ENCODE measurements at places on chromosomes 16 and 17. TPM values are rescaled to one million over a fixed set of nuclear protein-coding genes. Genes with fewer than 3 reads are reported as not detected.

GRCh38 chr16:86584726-86585721 is 6.7 kb downstream of the FOXL1 start:
- no peak for DNase-seq

GRCh38 chr17:10728331-10728892 is 1.4 kb downstream of the TMEM220 start:
- DNase-seq: no peak

- DNase-seq: no peak
These were observed 36.8 kb upstream of the ZC3H18 start for GRCh38 chr16:88533381-88533917.

GRCh38 chr16:4801962-4802658 is at the start of gene ROGDI:
TSS of gene ROGDI (minus strand) at chr16:4802633. CDS start at chr16:4802571, 62 bp downstream.
- DNase-seq: peak; percentile 86

DNA sequence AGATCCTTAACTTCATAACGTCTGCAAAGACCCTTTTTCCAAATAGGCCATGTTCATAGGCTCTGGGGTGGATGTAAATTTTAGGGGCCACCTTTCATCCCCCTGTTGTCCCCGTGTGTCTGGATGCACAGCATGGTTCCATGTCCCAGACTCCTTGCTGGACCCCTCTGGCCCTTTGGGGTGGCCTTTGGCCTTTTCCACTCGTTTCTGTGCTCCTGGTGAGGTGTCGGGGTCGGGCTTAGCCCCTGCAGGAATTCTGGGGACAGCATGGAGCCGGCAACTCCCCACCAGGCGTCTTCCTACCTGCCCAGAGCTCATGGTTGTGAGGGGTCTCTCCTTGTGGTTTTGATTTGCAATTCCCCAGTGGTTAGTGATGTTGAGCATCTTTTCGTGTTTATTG is 183.5 kb downstream of the SEC14L1 start:
- peak; percentile 29 for DNase-seq

GRCh38 chr17:77322514-77323412 is 182.0 kb downstream of the SEC14L1 start:
- DNase-seq: peak; percentile 30

GRCh38 chr17:42274253-42274542 is 2.0 kb downstream of the STAT5B start:
- DNase-seq: no peak

GRCh38 chr16:67101311-67102082 is 8.2 kb upstream of the PHAF1 start:
- no peak for DNase-seq

GRCh38 chr17:3762922-3763776 is 37.8 kb downstream of the ITGAE start:
- DNase-seq: no peak

DNA sequence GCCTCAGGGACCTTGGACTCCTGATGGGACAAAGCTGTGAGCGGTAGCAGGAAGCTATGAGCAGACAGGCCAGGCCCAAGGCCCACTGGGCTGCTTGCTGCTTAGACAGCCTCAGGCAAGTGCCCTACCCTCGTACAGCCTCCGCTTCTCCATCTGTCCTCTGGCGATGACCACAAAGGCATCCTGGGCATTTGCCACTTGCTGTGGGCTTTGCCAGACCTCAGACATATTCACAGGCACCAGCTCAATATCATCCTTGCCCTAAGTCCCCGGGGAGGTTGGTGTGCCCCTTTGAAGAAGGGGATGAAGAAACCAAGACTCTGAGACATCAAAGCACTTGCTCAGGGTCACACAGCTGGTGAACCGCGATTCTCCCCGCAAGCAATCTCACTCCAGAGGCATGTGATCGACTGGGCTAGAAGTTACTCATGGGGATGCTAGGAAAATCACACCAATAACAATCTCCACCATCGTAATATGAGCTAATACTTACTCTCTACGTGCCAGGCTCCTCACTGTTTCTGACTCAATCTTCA is 21.7 kb downstream of the PPL start:
- DNase-seq: no peak

DNA sequence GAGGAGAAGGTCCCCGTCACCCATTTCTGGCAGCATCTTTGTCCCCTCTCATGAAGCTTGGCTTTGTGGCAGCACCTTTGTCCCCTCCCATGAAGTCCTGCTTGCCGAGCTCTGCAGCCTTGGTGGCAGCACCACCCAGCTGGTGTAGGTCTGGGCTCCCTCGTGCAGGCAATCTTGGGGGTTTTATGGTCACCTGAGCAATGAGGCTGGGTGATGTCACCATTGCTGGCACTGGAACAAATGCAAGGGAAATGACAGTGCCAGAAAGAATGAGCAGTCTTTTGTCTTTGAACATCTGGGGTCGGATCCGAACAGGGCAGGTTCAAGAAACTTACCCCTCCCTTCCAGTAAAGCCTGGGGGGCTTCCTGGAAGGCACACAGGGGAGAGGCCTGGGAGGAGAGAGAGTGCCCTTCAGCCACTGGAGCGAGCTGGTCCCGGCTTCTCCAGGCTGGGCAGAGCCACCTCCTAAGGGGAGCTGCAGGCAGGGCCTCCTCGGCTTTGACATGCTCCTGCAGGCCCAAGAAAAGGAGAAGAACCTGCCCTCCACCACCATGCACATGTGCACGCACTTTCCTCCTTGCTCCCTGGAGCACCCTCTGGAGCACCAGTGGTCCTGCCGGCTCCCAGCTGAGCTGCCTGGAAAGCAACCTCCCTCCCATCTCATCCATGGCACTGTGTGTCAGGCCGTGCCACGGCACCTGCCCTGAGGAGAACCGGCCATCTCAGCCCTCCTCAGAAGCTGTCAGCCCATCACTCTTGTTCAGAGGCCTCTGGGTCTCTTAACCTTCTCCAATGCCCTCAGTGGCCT is 16.0 kb downstream of the BTBD17 start:
- no peak for DNase-seq

GRCh38 chr16:6081320-6081976 is 983.9 kb upstream of the EEF2KMT start:
- DNase-seq: no peak

DNA sequence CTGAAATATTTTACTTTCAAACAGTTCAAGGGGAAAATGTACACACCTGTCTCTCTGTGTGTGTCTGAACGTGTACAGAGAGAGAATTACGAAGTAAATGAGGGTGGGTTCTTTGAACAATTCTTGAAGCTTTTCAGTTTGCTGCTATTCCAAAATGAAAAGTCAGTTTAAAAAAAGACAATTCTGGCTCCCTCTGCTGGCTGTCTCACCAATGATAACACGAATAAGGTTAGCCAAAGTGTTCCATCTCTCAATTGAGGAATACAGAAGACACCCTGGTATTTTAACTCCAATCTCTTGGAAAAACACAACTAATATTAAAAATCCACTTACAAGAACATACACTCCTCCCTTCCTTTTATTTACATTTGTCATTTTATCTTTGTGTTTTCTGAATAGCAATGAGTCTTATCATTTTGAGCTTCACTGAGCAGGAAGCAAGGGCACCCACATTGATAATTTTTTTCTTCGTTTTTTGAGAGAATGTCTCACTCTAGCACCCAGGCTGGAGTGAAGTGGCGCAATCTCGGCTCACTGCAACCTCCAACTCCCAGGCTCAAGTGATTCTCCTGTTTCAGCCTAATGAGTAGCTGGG is 20.5 kb downstream of the EFTUD2 start:
- DNase-seq: no peak

- DNase-seq: no peak
These were observed 40.9 kb upstream of the GSG1L start for GRCh38 chr16:28104404-28104803.

DNA sequence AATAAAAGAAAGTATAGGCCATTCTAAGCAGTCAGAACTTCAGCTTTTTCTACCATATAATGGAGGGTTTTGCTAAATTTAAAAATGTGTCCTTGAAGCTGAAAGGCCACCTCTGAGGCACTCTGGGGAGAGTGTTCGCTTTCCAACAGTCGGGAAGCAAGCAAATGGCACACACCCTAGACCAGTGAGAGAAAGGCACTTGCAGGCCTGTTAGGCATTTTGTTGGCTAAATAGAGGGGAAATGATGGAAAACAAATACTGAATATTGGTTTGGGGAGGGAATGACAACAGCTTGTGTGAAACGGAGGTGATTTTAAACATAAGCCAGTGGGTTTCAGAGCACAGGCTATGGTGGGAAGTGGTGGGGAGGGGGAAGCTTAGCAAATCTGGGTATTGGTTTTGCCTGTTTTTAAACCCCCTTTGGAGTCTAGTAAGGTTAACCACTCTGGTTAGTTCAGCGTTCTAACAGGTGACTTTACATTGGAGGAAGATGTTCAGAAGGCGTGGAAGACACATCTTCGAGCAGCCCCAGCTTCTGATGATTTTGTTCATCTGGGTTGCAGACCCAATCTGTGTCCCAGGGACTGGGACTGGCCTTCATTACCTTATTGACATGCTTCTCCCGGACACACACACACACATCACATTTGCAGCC is 90.5 kb downstream of the PRKCA start:
- no peak for DNase-seq

- peak; percentile 81 for DNase-seq
These were observed 49.8 kb upstream of the BAHCC1 start for GRCh38 chr17:81345228-81346089.

DNA sequence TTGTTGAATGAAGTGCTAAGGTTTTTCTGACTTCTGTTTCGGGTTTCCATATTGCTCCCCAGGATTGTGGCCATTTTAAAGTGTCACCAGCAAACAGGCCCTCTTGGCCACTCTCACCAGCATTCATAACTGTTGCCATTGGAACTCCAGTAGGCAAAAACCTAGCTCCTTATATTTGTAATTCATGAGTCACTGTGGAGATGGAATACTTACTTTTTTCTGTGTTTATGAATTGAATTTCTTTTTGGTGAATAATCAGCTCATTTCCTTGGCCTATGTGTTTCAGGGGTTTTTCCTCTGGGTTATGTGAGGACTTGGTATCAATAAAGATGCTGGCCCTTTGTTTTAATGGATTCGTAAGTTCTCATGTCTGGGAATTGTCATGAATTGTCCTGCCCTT is 255.1 kb downstream of the SNX29 start:
- DNase-seq: no peak

- no peak for DNase-seq
These were observed 168.6 kb downstream of the FTO start for GRCh38 chr16:53872248-53873221.

DNA sequence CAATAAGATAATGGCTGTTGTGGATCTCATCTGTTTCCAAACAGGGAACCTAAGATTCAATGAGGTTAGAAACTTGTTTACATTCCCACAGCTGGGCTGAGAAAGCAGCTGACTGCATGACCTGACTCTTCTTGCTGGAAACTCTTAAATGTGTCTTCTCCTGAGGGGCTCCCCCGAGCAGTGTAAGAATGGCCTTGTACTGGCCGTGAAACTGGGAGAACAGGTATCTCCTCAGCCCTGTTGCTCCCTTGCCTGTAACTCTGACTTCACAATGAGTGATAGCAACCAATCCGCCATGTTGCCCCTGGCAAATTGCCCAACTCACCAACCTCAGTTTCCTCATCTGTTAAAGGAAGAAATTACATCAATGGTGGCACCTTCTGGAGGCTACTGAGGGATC is 59.1 kb upstream of the CCL2 start:
- DNase-seq: no peak

DNA sequence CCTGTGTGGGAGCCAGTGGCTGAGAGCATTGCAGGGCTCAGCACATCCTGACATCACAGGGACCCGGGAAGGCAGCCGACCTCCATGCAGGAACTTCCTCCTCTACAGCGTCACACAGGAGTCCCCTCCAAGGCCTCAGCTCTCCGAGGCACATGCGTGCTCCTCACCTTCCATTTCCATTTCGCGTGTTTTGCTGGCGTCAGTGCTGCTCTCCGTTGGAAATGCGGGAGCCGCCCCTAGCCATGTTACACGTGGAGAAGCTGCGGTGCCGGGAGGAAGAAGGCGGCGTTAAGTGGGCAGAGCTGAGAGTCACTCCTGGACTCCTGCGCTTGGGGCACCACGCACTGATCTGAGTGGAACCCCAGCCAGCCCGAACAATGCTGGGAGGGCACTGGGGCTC is 25.2 kb upstream of the CRISPLD2 start:
- no peak for DNase-seq

DNA sequence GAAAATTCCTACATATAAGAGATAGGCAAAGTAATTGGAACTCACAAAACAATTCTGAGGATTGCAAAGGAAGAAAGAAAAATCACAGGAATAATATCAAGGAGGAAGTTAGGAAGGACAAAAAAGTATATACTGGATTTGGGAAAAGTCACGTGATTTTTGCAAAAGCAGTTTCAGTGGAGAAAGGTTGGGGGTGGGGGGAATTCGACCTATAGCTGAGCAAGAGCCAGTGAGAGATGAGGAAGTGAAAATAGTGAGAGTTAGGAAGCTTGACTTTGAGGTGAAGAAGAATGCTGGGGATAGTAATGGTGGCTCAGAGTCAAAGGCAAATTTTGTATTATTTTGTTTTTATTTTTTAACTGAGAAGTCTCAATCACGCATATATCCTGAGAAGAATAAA is 438.0 kb upstream of the PMFBP1 start:
- no peak for DNase-seq

DNA sequence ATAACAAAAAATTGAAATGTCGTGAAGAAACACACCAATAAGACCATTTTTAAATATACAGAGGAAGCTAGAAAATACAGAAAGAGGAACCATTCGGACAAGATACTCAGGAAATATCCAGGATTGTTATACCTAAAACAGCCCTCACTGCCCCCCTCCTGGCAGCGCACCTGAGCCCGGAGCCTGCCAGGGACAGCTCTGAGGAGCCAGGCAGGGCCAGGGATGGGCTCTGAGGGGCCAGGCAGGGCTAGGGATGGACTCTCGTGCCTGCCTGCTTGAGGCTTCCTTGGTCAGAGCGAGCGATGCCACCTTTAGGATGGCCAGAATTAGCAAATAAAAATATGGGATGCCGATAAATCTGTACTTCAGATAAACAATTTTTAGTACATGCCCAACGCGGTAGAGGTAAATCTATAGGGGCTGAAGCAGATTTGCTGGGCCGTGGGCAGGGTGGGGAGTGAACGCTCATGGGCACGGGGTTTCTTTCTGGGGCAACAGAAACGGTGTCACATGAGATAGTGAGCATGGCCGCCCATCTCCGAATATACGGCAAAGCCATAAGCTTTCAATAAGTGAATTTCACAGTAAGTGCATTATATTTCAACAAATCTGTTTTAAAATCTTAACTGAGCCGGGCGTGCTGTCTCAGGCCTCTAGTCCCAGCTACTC is 18.2 kb upstream of the CSNK1D start:
- no peak for DNase-seq

GRCh38 chr16:13435415-13435814 is 484.5 kb upstream of the ERCC4 start:
- no peak for DNase-seq

SBK1 gene
- 15.9 TPM for total RNA-seq

PKMYT1 gene
- 106 TPM for total RNA-seq

GJC1 gene
- total RNA-seq: 1.4 TPM

TBX21 gene
- total RNA-seq: 22.8 TPM

EVPL gene
- total RNA-seq: 0.78 TPM

SNX20 gene
- 76.3 TPM for total RNA-seq

SLC52A1 gene
- 0.85 TPM for total RNA-seq

CDH15 gene
- not detected for total RNA-seq

DHRS7B gene
- 14.2 TPM for total RNA-seq

ZG16 gene
- not detected for total RNA-seq

LITAFD gene
- not detected for total RNA-seq

SAMD14 gene
- total RNA-seq: 0.11 TPM

KRT17 gene
- total RNA-seq: not detected

OTOA gene
- 0.17 TPM for total RNA-seq

Data from activated naive CD8-positive, alpha-beta T cell treated with anti-CD3 and anti-CD28 coated beads, Interleukin-2, amount 10 ng/mL, durations not matched to agents 7 days and 5 days (primary cell).